Epithelial cell of proximal tubule (primary cell): ENCODE measurements at places on chromosomes 7 and 10. TPM values are rescaled to one million over a fixed set of nuclear protein-coding genes. Genes with fewer than 3 reads are reported as not detected.

The PTPN20 gene
- 1.0 and 1.3 TPM in 2 replicates for total RNA-seq

GRCh38 chr10:106716381-106716780 lies 448.1 kb downstream of the SORCS1 start:
- DNase-seq: no peak

DNA sequence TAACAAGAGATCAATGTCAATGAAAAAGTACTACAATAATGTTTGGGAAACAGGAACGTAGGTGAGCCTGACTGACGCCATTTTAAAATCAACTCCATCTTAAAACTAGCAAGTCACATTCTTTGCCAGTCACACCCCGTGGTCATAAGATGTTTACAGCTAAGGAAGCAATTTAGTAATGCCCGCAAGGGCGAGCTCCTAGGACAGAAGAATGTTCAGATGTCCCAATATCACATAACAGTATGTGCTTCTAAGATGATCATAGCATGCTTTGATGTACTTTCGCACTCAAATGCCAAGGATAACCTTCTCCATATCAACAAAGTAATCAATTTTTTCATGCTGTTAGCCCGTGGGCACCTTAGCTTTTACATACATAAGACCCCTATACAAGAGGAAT lies 113.8 kb upstream of the EGFR start:
- DNase-seq: no peak

DNA sequence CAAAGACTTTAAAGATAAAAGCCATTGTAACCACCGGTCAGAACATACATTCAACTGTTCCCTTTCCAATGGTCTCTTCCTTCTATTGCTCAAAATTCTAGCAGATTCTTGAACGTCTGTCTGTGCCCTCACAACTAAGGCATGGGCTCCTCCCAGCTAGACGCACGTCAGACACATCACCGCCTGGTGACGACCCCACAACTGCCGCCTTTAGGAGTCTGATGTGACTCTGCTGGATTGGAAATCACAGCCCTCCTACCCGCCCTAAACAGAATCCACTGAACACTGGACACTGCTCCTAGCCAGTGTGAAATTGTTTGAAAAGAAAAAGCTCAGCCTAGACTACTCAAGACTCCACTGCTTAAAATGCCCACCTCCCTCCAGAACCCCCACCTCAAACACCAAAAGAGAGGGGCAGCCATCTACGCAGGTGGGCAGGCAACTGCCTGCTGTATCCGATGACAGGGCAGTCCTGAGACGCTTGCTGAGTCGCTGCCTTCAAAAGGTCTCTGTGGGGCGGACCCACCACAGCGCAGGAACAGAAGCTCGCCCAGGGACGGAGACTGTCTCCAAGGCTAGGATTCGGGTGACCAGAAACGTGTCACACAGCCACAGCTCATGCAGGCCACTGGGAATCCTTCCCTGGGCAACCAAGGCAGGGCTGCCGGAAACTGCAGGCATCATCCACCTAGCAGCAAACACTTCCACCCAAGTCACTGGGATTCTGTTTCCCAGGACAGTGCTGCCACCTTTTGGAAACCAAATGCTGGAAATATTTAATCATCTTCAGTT lies 34.7 kb downstream of the GSDME start:
- DNase-seq: no peak

GRCh38 chr10:110648692-110649346 lies 4.7 kb downstream of the RBM20 start:
- no peak for DNase-seq

DNA sequence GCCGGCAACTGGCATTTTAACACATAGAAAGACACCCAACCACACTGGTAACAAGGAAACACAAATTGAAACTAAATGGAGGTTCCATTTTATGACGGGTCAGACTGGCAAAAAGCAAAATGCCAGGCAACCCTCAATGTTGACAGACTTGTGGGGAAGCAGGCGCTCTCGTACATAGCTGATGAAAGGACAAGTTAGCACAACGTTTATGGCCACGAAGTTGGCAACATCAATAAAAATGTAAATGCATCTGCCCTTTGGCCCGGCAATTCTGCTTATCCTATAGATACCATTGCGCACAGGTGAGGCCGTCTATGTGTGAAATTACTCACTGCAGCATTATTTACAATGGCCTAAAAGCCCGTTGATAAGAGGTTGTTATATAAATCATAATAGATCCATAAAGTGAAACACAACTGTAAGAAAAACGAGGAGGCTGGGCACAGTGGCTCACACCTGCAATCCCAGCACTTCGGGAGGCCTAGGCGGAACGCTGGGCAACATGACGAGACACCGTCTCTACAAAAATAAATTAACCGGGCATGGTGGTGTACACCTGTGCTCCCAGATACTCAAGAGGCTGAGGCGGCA lies 39.8 kb downstream of the FOXL3 start:
- DNase-seq: no peak

The IKZF1 gene
- total RNA-seq: not detected in 2 replicates

DNA sequence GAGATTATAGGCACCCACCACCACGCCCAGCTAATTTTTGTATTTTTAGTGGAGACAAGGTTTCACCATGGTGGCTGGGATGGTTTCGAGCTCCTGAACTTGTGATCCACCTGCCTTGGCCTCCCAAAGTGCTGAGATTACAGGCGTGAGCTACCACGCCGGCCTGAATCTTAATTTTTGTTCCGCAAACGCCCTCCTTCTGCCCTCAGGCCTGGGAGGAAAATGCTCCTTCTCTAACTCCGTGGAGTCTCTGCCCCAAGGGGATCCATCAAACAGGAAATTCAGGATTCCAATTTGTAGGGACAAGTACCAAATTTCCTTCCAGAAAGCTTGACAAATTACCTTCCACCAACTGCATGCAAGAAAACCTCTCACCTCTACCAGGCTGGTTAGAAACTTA lies 43.2 kb downstream of the RBAK start:
- DNase-seq: no peak

GRCh38 chr7:42924223-42924838 lies 7.6 kb downstream of the PSMA2 start:
- DNase-seq: no peak

DNA sequence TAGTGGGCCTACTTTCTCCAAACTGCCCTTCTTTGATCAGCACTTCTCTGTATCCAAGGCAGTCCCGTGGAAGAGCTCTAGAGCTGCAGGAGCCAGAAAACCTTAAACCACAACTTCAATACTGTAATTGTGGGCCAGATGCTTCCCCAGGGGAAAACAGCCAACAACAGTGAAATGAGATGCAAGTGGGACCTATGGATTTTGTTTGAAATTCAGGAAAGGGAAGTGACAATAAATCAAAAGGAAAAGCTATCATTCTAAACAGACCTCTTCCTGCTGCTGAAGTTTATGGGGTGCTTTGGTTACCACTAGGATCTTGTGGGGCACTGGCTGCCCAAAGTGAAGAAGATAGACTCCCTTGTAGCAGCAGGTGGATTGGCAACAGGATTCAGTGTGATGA lies 1031.7 kb downstream of the LRMDA start:
- no peak for DNase-seq

- DNase-seq: no peak
Measured at GRCh38 chr7:38171623-38172391, 6.2 kb upstream of the STARD3NL start.

GRCh38 chr10:113965077-113965476 lies 78.6 kb upstream of the ADRB1 start:
- no peak for DNase-seq

GRCh38 chr10:110410329-110411046 lies 87.2 kb upstream of the DUSP5 start:
- peak; percentile 91 for DNase-seq

DNA sequence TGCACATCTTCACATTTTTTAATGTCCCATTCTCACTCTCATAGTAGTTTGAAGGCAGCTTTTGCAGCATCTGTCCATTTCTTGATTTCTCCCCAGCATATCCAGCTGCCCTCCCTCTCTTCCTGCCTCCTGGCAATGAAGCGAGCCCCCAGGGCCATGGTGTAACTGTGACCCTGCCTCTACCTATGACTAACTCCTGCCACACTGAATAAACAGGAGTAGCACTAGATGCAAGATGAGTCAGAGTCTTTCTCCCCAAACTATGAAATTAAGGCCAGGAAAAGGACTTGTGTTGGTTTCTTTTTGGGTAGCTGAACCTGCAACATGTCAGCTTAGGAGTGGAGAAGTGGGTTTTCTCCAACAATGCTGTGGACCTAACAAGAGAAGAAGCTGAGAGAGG lies 329.0 kb downstream of the RNLS start:
- DNase-seq: peak; percentile 64

DNA sequence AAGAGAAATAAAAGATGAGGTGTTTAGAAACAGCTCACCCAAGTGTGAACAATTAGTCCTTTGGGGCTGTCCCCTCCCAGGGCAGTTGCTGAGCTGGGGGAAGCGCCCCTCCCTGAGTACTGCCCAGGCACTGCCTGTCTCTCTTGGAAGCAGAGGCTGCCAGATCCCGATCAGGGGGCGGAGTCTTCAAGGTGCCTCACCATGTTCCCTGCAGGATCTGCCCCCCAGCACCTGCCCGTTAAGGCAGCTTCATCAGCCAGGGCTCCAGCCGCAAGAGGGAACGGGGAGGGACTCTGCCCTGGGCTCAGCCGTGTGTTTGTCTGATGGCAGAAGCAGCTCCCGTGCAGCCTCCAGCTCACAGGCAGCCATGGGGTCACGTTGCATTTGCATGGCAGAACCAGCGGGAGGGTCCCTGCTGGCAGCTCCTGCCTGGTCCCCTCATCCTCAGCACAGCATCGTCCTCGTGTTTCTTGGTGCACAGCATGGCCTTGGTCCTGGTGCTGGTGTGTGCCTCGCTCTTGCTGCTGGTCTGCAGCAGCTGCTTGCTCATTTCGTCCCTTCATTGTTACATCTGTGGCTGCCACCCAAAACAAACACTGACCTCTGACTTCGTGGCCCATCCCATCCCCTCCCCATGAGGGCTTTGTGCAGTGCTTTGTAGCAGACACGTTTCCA lies 10.7 kb upstream of the DPYSL4 start:
- DNase-seq: no peak

- no peak for DNase-seq
Measured at GRCh38 chr10:31581741-31582323, 262.8 kb downstream of the ZEB1 start.

GRCh38 chr7:99631295-99632109 lies 14.8 kb downstream of the ZSCAN25 start:
- DNase-seq: no peak

- DNase-seq: no peak
Measured at GRCh38 chr10:614790-615582, 74.5 kb downstream of the DIP2C start.

The CABCOCO1 gene
- 0.14 and 0.86 TPM in 2 replicates for total RNA-seq

GRCh38 chr10:5654218-5654755 lies 12.1 kb downstream of the ASB13 start:
- no peak for DNase-seq

DNA sequence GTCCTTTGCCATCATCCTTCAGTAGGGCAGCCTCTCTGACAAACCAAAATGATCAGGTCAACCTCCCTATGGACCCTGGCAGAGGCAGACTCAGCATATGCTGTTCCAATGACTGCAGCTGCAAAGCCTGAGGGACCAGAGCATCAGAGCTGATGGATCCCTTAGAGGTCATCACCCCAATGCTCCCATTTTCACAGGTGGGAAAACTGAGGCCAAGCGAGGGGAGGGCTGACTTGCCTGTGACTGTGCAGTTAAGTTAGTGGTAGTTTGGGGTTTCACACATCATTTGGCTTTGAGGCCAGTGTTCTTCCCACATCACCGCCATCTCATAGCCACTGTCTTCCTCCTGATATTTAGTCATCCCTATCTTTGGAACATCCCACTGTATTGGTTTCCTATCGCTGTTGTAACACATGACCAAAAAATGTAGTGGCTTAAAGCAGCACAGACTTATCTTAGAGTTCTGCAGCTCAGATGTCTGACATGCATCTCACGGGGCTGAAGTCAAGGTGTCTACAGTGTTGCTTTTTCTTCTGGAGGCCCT lies 69.3 kb upstream of the PDZD8 start:
- DNase-seq: no peak

- DNase-seq: no peak
Measured at GRCh38 chr10:132924046-132924952, 18.1 kb downstream of the CFAP46 start.

- no peak for DNase-seq
Measured at GRCh38 chr7:77644774-77645173, 51.5 kb upstream of the RSBN1L start.

The GPNMB gene
- 10.6 and 10.9 TPM in 2 replicates for total RNA-seq

The COL17A1 gene
- 1.7 and 2.3 TPM in 2 replicates for total RNA-seq

DNA sequence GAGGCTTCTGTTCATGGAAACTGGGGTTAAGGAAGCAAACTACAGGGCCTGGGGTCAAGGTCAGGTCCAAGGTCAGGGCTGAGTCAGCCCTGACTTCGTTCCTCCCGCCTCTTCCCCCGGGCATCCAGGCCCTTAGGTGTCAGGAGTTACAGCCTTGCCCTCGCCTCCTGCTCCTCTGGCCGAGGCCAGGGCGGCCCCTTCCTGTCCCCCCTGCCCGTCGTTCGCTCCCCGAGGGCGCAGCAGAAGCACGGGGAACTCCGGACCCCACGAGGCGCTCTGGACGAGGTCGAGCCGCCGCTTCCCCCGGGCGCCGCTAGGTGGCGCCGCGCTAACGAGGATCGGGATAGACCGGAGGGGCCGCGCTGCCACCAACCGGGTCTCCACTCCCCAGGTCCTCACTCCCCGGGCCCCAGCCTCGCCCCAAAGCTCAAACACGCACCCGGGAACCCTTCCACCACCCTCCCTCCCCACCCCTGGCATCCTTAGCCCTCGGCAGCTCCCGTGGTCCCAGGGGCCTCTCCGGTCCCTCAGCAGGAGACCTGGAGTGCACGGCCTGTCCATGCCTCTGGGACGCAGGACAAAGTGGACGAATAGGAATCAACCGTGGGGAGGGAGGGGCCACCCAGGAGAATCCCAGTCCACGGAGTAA lies 59.2 kb upstream of the MYL10 start:
- no peak for DNase-seq

DNA sequence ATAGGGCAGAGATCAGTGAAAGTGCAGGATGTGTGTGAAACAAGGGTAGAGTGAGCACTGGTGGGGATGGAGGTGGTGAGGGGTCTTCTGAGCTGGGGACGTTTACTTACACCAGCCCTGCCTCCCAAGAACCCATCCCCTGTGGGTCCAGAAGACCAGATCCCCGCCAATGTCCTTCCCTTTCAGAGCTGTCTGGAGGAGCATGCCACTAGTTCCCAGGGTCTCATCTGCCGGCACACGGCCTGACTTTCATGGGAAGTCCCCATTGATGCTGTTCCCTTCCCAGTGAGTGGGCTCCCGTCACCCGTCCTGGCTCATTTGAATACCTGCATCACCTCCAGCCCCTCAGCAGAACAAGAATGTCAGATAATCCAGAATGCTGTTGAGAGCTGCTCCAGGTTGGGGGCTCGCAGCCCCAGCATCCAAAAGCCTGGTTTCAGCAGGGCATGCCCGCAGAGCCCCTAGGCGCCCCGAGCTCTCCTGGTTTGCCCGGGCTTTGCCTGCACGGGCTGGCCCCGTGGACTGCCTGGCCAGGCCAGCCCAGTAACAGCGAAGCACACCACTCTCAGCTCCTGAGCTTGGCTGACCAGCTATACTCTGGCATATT lies 246.7 kb downstream of the MGMT start:
- no peak for DNase-seq
